ENCODE measurements at places on chromosomes 3 and 15.

DNA sequence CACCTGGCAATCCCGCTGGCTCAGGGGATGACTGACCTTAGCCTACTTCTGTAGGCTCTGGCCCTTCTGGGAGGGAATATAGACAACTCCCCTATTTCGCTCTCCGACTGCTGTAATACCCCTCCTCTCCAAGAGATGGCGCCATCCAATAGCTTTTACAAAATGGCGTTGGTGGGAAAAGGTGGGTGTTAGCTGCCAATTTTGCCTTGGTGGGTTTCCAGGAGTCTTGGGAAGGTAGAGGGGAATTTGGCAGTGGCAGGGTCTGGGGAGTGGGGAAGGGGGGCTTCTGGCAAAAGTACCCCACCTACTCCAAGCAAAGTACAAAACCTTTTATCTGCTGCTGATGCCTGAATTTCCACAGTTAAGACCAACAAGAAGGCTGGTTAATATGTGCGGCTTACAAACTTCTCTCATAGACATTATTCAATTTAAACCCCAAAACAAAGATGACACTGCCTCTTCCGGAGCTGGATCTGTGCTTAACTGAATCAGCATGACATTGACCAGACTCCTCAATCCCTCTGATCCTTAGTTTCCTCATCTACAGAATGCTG, 62.1 kb downstream of the RASGRF1 start:
- peak; percentile 59 for DNase-seq

DNA sequence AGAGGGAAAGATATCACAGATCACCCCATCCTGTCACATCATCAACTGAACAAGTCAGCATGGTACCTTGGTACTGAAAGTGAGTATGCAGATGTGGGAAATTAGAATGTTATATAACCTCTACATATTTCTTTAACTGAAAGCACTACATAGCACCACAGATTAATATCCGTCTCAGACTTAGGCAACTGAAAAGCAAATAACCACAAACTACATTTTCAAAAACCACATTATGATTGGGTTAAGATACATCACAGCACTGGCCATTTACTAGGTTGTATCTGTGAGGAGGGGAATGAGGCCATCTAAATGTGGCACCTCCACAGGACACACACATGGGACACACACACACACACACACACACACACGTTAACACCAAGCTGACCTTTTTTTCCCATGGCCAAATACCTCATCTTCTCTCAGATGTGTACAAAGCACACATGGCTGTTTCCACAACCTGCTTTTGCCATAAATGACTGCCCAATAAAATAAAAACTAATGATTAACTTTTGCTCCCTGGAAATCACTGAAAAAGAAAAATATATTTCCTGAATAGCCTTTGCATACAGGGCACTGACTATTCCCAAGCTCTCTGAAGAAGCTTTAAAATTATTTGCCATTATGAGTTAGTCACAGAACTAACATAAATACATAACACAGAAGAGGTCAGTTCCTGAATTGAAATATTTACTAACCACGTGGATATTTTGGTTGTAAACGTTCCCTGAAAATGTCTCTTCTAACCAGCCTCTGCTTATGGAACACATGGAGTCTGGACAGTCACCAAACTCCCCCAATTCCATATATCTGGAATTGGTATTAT, 60.1 kb downstream of the SUMF1 start:
- no peak for DNase-seq

GRCh38 chr3:116759316-116759715, 49.7 kb downstream of the TUSC7 start:
- no peak for DNase-seq

GRCh38 chr15:89127054-89127702, 38.9 kb downstream of the ABHD2 start:
- peak; percentile 35 for DNase-seq

DNA sequence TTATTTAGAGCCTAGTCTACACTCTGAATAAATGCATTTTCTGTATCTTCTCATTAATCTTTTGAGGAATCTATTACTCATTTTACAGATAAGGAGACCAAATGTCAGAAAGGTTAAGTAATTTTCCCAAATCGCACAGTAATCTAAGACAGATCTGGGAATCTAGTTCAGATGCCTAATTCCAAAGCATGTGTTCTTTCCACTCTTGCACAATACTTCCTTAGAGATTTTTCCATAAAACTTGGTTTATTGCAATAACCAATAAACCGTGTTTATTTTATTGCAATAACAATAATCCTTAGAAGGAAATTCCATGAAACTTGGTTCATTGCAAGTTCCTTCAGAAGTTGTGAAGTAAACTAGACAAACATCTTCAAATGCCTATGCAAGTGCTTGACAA, 17.4 kb upstream of the COL8A1 start:
- DNase-seq, result no peak

GRCh38 chr15:63870487-63871209, 36.9 kb upstream of the HERC1 start:
- DNase-seq, result no peak

- no peak for DNase-seq
These were observed 1.4 kb upstream of the ISG20 start for GRCh38 chr15:88637436-88637835.

- DNase-seq, result no peak
These were observed 14.3 kb downstream of the TOMM70 start for GRCh38 chr3:100386437-100387074.

GRCh38 chr3:134898181-134898754, 103.2 kb downstream of the EPHB1 start:
- no peak for DNase-seq

DNA sequence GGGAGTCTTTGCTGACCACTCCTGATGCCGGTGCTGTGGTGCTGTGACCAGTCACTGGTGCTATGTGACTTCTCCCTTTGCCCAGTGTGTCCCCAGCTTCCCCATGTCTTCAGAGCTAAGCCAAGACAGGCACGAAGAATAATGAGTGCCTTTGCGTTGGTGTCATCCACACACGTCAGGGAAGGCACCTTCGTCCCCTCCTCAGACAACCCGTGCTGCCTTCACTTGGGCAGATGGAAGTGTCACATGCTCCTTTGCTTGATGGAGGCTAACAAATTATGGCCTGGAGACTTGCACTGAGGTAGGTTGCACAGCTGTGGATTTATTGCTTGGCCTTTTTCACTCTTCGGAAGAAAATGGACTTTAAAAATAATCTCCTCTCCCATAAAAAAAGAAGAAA, 291.8 kb downstream of the OCA2 start:
- DNase-seq, result no peak

GRCh38 chr3:104578558-104578957, 788.2 kb upstream of the ALCAM start:
- DNase-seq, result no peak

DNA sequence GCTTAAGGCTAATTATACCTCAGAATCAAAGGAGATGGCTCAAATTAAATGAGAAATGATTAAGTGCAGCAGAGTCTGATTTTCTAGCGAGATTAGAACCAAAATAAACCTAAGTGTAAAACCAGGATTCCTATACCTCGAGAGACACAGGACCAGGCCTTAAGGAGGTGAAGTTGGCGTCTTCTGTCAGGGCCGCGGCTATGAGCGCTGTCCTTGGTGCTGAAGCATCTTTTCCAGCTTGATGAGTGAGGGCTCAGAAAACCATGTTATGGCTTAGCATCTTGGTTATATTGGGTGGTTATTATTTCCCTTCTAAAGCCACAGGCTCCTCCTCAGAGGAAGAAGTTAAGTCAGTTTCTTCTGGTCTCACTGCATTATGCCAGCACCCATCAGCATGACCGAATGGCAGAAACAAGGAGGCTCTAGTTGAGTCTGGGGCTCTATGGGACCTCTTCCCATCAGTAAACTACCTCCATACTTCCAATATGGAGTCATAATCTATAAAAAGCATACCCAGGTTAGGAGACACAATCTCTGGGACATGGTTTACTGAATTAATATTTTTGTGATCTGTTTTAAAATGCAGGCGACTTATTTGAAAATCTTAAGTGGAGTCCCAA, 120.1 kb upstream of the NMNAT3 start:
- peak; percentile 23 for DNase-seq

DNA sequence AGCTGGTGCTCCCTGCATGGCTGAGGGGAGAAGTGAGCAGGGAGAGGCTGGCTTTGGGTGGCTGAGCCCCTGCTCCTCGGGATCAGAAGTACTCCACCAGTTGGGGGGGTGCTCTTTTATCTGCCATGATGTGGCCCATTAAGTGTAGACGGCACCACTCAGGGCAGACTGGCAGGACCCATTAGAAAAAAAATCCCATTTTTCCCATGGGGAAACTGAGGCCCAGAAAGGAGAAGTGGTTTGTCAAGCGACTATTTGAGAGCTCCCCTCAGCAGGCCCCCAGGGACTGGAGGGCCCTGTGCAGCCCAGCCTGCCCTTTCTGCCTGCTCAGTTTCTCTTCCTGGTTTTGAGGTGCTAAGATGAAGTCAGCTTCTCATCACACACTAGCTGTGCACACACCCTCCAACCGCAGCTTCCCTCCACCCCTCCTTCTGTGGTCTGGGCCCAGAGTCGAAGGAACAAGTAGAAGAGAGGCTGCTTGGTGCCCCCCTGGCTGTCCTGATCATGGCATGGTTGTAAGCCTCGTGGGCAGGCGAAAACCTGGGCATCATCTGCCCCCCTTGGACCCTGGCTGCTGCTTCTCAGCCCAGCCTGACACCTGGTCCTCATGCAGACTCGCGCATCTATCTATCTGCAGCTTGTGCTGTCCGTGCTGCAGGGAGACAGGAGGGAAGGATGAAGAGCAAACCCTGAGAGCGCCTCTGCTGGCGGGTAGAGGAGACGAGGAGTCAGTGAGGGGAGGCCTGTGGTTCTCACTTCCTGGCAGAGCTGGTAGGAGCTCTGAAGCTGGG, 5.6 kb downstream of the CSK start:
- DNase-seq, result peak; percentile 92

- no peak for DNase-seq
These were observed 18.8 kb downstream of the TIPARP start for GRCh38 chr3:156693166-156693565.

GRCh38 chr3:94101860-94102259, 39.0 kb downstream of the NSUN3 start:
- DNase-seq, result no peak

DNA sequence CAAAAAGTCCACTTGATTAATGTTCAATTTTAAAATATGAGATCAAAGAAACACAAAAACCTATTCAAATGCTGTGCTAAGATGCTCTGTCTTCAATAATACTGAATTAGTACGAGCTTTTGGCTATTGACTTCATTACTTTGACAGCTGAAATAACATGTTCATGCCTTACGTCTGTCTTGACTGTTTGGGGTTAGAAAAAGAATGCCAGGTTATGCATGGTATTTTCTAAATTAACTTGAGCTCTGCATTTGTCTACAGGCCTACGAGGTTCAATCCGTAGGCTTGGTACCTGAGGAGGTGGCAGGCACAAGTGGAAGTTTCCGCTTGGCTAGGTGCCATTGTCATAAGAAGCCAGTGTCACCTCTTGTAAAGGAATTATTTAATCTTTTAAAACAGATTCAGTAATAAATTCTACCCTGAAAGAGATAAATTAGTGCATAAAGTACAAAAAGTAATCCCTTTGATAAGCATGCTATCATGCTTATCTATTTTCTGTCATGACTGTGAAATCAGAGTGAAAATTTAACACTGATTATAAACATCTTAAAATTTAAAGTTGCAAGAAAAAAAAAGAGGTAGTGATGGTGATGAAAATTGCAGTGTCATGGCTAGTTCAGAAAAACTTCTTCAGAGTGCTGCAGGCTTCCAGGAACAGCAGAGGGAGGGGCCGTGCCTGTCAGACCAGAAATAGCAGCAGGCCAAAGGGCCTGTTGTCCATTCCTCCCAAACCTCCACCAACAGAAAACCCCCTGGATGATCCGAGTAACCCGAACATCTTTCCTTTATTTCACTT, 115.7 kb downstream of the ARRDC4 start:
- no peak for DNase-seq

DNA sequence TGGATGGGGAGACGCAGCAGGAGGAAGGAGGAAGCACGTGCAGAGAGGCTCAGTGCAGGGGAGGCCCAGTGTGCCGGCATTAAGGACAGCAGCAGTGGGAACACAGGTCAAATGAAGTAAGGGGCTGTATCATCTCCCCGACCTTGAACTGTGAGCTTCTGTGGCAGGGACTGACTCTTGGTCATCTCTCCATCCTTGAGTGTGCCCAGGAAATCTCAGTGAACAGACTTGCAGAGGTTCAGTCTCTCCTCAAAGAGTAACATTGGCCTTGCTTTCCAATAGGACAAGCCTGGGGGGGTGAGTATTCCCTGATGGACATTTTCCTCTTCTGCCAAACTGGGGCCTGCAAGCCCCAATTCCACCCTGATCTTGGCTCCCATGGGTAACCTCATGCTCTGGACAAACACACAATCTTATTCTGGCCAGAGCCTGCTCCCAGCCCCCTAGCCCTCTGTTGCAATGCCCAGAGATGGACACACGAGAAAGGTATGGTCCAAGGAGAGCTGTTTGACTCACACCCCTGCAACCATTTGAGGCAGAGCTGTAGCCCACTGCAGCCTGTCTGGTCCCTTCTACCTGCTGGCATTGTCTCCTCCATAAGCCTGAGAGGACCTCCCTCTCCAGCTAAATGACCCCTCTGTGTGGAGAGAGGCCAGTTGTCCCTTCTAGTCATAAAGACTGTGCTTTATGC, 50.9 kb downstream of the TLE3 start:
- no peak for DNase-seq

- DNase-seq, result no peak
These were observed 17.4 kb downstream of the FILIP1L start for GRCh38 chr3:100096866-100097265.

GRCh38 chr3:110210086-110210660, 861.4 kb upstream of the NECTIN3 start:
- no peak for DNase-seq

GRCh38 chr15:44137750-44138149, 57.3 kb downstream of the FRMD5 start:
- DNase-seq, result no peak

- DNase-seq, result no peak
These were observed 13.4 kb upstream of the LEKR1 start for GRCh38 chr3:156812521-156813335.

DNA sequence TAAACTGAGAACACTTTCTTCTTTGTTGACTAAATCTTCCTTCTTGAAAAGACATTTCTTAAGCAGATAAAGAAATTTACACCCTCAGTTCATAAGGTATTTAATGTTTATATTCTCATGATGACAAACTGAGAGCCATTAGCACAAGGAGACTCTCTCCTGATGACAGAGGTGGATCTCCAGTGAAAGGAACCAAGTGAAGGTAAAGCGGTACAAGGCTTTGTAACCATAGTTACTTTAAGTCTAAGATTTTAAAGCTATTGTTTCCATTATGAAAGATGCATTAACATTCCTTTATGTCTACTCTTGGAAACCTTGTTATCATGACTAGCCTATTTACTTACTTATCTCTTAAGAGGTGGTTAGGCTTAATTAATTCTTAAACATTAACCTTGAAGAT, 737.1 kb downstream of the MECOM start:
- no peak for DNase-seq

- no peak for DNase-seq
These were observed 317.5 kb upstream of the CNTN6 start for GRCh38 chr3:775178-775880.

- no peak for DNase-seq
These were observed 36.5 kb upstream of the UACA start for GRCh38 chr15:70799667-70800450.

- no peak for DNase-seq
These were observed 92.3 kb downstream of the SMAD3 start for GRCh38 chr15:67157521-67158252.

All from MM.1S (cell line).